ENCODE measurements at places on chromosomes 13 and 19.

DNA sequence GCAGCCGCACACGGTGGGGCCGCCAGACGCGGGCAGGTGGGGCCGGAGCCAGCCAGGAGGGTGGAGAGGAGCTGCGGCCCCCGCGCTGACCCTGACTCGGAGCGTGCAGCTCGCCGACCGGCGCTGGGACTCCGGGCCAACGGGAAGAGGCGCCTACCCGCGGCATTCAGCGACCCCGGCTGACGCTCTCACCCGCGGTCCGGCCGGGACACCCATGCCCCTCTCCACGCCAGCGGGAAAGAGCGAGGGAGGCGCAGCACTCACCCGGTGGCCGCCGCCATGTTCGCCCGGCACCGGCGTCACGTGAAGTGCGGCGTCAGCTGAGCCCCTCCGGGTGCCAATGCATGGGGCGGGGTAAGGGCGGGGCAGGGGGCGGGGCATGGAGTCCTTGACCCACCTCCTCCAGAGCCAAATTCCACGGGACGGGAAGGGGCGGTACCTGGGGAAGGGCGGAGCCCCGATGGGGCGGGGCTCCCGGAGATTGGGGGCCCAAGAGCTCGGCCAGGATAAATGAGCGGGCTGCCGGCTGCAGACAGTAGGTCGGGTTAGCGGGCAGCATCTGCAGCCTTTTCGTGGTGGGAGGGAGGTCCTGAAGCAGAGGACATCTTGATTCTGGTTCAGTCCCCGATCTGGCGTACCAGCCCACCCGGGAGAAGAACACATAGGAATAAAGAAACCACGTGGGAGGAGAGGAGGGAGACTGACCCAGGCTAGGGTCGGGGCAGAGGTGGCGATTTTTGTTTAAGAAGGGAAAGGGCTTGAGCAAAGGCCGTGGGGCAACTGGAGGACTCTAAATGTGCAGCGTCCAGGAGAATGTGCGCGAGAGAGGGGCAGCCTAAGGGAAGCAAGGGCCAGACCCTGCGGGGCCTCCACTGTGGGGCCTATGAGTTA lies at the start of gene PEPD:
Gene PEPD (minus strand): TSS at position 312 of the 891 bp plus-strand sequence. CDS start 31 bp downstream, at position 281.
- DNase-seq, result peak; percentile 72

GRCh38 chr19:28539759-28540158 lies 673.2 kb downstream of the UQCRFS1 start:
- no peak for DNase-seq

- no peak for DNase-seq
Measured at GRCh38 chr13:112772929-112773328, 83.1 kb downstream of the ATP11A start.

- DNase-seq, result no peak
Measured at GRCh38 chr13:107883561-107884175, 331.7 kb downstream of the LIG4 start.

- no peak for DNase-seq
Measured at GRCh38 chr13:77696006-77696878, 1.2 kb upstream of the SLAIN1 start.

- no peak for DNase-seq
Measured at GRCh38 chr13:59680429-59681024, 483.2 kb downstream of the DIAPH3 start.

GRCh38 chr13:27442071-27442647 lies 8.2 kb downstream of the MTIF3 start:
- no peak for DNase-seq

DNA sequence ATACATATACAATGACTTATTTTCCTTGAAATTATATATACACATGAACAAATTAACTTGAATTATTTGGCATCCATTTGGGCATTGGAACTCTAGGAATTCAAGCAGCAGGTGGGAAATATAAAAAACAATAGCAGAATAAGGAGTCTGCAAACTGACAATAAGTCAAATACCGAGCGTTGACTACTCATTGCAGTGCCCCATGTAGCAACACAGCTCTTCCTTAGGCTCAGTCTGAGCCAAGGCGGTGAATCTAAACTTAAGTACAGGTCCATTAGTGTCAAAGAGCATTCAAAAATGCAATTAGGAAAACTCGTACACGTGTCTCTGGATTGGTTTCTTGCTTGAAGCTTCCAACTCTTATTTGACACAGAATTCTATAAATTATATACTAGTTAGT lies 462.5 kb upstream of the KLF12 start:
- no peak for DNase-seq

GRCh38 chr19:33048806-33049676 lies 15.6 kb downstream of the RHPN2 start:
- no peak for DNase-seq

- no peak for DNase-seq
Measured at GRCh38 chr13:114211446-114212157, 23.1 kb upstream of the CDC16 start.

DNA sequence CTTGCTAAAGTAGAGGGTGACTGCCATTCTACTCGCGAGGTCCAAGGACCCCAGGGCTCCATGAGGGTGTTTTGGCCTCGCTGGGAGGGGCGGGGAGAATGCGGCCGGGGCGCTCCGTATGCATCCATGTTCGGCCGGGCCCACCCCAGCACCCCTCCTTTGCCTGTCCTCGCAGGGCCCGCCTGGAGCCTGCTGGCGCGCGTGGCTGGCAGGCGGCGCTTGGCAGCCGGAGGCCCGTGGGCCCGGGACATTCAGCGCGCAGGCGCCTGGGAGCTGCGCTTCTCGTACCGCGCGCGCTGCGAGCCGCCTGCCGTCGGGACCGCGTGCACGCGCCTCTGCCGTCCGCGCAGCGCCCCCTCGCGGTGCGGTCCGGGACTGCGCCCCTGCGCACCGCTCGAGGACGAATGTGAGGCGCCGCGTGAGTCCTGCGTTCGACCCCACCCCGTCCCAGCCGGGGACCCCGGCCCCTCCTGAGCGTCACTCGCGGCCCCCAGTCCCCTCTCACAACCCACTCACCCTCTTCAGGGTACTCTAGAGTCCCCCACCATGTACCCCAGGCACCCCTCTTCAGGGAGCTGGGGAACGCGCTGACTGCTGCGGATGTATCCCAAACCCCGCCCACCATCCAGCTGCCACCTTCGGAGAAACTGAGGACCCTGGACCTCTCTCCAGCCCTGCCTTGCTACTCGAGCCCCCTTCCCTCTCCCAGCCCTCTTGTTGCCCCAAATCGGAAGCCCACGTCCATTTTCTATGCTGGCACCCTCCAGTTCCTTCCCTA lies 4.1 kb downstream of the DLL3 start:
- DNase-seq, result peak; percentile 56

GRCh38 chr13:50069261-50069660 lies 54.0 kb downstream of the KCNRG start:
- DNase-seq, result no peak

GRCh38 chr19:54029301-54029700 lies 34.4 kb downstream of the VSTM1 start:
- DNase-seq, result no peak

GRCh38 chr19:41801792-41802211 lies 5.4 kb downstream of the CEACAM3 start:
- no peak for DNase-seq

DNA sequence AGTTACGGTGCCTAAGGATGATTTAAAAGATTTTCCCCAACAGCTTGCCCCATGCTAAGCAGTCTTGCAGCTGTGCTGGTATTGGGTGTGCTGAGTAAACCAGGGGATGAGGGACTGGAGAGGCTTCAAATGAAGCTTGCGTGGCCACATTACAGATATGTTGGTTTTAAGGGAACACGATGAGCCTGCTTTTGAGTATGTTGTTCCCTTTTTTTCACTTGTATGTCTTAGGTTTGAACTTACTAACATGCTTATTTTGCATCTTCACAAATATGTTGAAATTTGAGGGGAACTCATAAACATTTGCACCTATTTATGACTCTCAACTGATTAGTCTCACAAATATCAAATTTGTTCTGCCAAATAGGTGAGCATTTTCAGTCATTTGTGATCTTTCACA lies 2.0 kb upstream of the IL17D start:
- DNase-seq, result no peak

GRCh38 chr19:2243274-2244124 lies 5.6 kb upstream of the AMH start:
- DNase-seq, result no peak

- peak; percentile 96 for DNase-seq
Measured at GRCh38 chr19:12791345-12792050, at the start of gene JUNB. Gene JUNB (plus strand): TSS chr19:12791486. CDS start chr19:12791772, 286 bp downstream.

DNA sequence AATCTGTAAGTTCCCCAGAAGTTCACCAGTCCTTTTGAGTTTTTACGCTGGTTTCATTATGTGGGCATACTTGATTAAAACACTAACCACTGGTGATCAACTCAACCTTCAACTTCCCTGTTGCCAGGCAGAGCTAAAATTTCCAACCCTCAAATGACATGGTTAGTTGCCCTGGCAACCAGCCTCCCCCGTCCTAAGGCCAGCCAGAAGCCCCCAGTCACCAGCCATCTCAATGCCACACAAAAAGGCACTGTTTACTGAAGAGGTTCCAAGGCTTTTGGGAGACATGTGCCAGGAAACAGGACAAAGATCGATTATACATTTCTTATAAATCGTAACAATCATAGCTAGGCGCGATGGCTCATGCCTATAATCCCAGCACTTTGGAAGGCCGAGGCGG lies 1.6 kb downstream of the ZNF649 start:
- DNase-seq, result no peak

- DNase-seq, result no peak
Measured at GRCh38 chr13:39185326-39185725, 147.1 kb downstream of the NHLRC3 start.

GRCh38 chr19:46392252-46392801 lies 21.0 kb downstream of the CCDC8 start:
- DNase-seq, result no peak

DNA sequence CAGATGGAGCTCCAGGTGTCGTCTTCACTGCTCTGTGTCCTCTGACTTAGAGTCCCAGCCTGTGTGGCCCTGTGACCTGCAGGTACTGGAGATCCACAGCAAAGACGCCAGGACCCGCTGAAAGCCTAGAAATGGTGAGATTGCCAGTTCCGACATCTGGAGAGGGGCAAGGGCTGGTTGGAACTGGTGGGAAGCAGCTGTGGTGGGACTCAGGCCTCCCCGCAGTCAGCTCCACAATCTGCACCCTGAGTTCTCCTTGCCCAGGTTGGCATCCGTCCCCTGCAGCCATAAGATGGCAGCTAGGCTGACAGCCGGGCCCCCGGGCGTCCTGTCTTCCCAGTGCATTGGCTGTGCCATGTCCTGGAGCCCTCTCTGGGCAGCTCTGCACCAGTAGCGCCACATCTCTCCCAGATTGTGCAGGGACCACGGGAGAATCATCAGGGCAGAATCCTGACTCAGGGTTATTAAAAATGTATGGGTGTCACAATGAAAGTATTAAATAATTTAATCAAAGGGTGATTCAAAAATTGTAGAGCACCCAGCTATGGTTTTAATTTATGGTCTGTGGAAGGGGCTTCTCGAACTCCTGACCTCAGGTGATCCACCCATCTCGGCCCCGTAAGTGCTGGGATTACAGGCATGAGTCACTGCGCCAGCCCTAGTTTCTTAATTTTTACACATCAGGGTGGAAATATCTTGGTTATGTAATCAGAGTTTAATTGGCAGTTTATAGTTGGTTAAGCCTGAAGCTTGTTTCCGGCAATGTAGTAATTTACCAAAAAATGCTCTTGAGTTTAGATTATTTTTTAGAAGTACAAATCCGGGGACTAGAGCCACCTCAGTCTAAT lies 32.2 kb upstream of the ZNF681 start:
- DNase-seq, result no peak

DNA sequence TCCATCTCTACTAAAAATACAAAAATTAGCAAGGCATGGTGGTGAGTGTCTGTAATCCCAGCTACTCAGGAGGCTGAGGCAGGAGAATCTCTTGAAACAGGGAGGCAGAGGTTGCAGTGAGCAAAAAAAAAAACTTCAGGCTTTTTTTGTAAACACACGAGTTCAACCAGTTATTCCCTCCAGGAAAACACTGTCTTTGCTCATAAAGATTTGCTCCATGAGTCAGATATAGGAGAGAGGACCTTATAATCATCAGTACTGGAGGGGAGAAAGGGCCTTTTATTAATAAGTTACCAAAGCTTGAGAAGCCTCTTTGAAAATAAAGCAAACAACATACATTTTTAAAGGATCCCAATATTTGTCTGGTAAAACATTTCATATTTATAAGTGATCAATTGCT lies 110.7 kb downstream of the EFNB2 start:
- DNase-seq, result no peak

GRCh38 chr13:94053986-94054593 lies 425.4 kb downstream of the DCT start:
- DNase-seq, result no peak

GRCh38 chr13:46057256-46058015 lies 4.9 kb upstream of the ZC3H13 start:
- no peak for DNase-seq

DNA sequence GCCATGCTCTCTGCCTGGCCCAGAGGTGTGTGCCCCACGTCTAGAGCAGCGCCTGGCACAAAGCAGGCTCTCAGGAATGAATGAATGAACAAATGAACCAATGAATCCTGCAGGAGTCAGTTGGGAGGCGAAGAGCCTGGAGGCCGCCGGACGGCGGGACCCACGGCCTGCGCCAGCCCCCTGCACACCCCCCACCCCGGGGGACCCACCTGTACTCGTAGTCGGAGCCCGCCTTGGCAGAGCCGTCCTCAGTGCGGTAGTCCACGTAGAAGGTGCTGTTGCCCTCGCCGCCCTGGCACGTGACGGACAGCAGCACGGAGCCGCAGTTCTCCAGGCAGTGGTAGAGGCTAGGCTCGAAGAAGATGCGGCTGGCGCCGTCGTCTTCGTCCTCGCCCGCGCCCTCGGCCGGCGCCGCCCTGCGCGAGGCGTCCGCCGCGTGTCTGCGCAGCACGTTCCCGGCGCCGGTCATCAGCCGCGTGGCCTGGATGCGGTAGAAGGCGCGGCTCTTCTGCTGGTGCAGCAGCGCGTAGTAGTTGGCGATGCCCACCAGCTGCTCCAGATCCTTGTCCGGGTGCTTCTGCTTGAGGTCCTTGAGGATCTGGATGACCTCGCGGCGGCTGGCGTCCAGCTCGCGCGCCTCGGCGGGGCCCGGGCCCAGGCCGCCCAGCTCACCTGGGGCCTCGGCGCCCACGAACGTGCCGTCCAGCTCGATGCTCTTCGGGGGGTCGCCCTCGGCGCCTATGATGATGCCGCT lies 14.8 kb downstream of the SLC8A2 start:
- no peak for DNase-seq

DNA sequence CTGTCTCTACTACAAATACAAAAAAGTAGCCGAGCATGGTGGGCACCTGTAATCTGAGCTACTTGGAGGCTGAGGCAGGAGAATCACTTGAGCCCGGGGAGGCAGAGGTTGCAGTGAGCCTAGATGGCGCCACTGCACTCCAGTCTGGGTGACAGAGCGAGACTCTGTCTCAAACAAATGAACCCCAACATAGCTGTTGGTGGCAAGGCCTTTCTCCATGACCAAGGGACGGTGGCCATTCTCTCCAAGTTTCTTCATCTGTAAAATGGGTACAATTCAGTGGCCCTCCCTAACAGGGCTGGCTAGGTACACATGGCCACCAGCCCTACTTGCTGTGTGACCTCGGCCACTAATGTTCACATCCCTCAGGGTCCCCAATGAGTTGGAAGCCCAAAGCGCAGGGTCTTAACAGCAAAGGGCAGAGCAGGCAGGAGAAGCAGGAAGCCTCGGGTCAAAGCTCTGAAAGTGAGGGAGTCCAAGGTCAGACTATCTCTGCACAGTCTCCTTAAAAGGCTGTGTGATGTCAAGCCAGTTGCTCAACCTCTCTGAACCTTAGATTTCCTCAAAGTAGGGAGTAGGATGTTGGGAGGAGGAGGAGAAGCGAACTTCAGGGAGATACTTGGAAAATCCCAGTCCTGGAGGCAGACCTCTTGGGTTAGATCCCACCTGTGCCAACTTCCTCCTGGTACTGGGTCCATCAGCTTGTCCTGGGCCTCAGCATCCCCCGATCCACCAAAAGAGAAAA lies 2.7 kb downstream of the JUND start:
- no peak for DNase-seq
